Karpas-422 (cell line): ENCODE measurements at places on chromosomes 3 and 15.

DNA sequence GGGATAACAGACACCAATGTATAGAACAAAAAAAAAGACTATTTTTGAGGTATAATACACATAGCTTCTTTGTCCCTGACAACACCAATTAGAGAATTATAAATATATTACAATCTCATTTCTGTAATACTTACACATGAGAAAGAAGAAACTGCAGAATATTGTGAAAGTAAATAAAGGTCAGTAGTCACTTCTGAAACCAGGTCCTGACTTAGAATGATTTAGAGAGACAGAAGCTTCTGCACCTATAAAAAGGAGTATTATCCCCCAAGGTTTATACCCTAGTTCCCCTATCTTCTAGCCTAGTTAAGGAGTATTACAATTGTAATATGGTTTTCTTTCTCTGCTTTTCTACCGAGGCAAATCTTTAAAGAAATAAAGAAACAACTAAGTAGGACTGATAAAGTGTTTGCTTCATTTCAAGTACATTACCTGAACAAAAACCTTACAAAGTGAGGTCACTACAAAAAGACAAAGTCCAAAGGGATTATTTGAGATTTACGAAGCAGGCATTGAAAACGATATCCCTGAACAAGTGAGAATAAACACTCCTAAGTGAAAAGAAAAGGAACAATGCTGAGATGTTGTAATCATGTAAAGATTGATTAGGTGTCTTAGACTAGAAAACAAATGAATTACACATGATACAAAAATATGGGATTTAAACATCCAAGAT is 103.0 kb downstream of the GBE1 start:
- no peak for DNase-seq

GRCh38 chr3:169034401-169034800 is 629.1 kb downstream of the MECOM start:
- no peak for DNase-seq

DNA sequence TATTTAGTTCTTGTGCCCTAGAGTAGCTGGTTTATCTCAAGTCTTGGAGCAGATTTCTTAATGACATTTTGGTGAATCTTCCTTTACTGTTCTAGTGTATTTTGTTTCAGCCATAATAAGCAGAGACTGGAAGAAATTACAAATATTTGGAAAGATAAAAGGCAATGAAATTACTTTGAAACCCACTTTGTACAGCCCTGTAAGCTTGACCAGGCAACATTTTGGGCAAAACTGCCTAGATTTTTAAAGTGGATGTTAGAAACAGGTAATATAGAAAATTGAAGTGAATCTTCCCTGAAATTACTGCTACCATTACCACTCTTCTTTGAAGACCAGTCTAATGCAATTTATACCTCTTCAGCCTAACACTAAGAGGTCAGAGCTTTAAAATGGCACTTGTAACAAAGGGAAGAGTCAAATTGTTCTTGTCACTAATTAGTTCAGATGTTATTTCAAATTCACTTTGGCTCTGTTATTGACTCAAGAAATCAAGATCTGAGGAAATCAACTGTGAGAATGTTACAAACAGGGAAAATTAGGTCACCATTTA is 589.4 kb downstream of the NLGN1 start:
- no peak for DNase-seq

- peak; percentile 79 for DNase-seq
Observed at GRCh38 chr3:196288141-196288460, 575 bp upstream of the PCYT1A start.

- no peak for DNase-seq
Observed at GRCh38 chr3:140166861-140167599, 232.0 kb downstream of the CLSTN2 start.

- no peak for DNase-seq
Observed at GRCh38 chr15:94205366-94205765, 26.0 kb upstream of the MCTP2 start.

GRCh38 chr3:173976281-173976680 is 578.7 kb downstream of the NLGN1 start:
- no peak for DNase-seq

DNA sequence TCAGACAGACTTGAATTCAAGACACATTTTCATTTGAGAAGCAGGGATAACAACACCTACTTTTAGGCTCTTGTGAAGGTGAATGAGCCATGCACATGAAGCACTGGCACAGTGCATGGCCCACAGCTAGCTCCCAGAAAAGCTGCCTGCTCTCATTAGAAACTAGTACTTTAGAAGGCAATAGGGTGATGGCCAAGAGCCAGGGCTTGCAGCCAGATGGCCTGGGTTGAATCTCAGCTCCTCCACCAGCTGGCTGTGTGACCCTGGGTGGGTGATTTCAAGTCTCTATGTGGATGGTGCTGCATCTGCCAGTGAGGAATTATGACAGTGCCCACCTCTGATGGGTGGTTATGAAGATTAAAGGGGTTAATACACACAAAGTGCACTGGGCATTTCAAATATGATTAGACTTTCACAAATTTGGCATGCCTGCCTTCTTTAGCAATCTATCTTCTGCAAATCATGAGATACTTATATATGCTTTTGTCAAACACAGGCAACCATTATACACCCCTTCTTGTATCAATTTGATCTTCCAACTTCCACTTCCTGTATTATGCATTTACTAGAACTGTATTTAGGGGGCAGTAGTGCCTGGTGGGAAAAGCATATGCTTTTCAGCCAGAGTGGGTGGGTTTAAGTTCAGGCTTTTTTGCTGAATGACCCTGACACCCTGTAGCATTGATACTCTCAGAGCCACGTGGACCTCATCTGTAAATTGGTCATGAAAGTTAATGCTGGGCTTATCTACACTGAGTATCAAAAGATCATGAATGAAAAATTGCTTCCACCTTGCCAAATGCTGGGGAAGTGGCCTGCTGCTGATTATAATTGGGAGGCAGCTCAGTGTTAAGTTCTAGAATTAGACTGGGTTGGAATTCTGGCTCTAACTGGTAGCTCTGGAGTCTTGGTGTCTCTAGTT is 34.7 kb upstream of the RBP1 start:
- DNase-seq: peak; percentile 42
